Smooth muscle cell of bladder (primary cell): ENCODE measurements at places on chromosomes 11 and 22. TPM values are rescaled to one million over a fixed set of nuclear protein-coding genes. Genes with fewer than 3 reads are reported as not detected.

Gene ELF5
- total RNA-seq, result not detected in 2 replicates

Gene CSRP3
- total RNA-seq, result not detected in 2 replicates

Gene ASRGL1
- total RNA-seq, result 0.28 and 0.37 TPM in 2 replicates

Gene MRGPRE
- total RNA-seq, result not detected in 2 replicates

Gene PAX6
- under 0.01 TPM in 1 of 2 replicates, not detected in the other for total RNA-seq

Gene ISX
- not detected in 2 replicates for total RNA-seq

Gene POTEH
- total RNA-seq, result not detected in 2 replicates

Gene OR8A1
- total RNA-seq, result not detected in 2 replicates
